ENCODE measurements at places on chromosomes 2 and 18.

- H3K4me1 ChIP-seq, result no peaks in the 10 kb centered on the region
- H3K4me3 ChIP-seq, result no peak overlapping the region
- DNase-seq, result no peak
- no peaks in the 10 kb centered on the region for H3K27me3 ChIP-seq
- no peak overlapping the region for H3K27ac ChIP-seq
Measured at GRCh38 chr2:110946902-110947301, 173.8 kb upstream of the BCL2L11 start.

DNA sequence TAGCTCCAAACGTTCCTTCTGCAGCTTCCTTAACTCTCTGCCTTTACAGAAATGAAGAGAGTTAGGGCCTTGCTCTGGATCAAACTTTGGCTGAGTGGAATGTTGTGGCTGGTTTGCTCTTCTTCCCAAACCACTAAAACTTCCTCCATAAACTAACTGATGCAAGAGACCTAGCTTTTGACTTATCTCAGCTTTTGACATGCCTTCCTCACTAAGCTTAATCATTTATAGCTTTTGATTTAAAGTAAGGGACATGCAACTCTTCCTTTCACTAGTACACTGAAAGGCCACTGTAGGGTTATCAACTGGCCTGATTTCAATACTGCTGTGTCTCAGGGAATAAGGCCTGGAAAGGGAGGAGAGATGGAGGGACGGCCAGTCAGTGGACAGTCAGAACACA lies 8.3 kb downstream of the PXDN start:
- H3K27ac ChIP-seq, result no peak overlapping the region
- no peaks in the 10 kb centered on the region for H3K27me3 ChIP-seq

GRCh38 chr2:119485336-119486110 lies 38.8 kb downstream of the SCTR start:
- no peaks in the 10 kb centered on the region for H3K27me3 ChIP-seq
- DNase-seq, result peak; percentile 74
- no peak overlapping the region for H3K27ac ChIP-seq
- H3K36me3 ChIP-seq, result no peaks in the 10 kb centered on the region

DNA sequence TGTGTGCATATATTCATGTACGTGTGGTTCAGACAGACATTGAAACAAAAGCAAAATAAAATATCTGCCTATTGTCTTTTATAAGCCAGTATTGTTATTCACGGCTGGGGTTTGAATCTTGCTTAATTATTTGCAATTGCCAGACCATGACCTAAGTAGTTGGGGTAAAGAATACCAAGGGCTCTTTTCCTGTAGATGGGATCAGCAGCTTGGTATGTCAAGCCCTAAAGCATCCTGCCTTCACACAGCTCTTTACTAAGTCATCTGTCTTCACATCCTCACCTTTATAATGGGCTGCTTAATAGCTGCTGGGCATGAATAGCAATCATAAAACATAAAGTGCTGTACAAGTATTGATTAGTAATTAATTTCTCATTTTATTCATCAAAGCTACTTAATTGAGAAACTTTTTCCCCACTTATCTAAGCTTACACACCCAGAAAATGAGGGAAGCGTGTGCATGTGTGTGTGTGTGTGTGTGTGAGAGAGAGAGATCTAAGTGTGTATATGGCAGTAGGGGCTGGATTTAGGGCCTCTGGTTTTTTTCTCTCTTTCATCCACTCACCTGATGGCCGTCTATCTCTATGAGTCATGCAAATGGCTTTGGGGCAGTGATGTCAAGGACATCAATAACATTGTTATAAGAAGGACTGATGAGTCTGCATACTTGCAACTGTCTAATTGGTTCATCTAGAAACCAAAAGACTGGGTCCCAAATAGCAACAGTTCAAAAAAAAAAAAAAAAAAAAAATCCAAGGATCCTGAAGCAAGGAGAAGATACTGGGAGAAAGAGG lies 244.1 kb upstream of the TNP1 start:
- H3K27me3 ChIP-seq, result no peaks in the 10 kb centered on the region
- H3K4me3 ChIP-seq, result no peak overlapping the region
- H3K4me1 ChIP-seq, result no peaks in the 10 kb centered on the region

DNA sequence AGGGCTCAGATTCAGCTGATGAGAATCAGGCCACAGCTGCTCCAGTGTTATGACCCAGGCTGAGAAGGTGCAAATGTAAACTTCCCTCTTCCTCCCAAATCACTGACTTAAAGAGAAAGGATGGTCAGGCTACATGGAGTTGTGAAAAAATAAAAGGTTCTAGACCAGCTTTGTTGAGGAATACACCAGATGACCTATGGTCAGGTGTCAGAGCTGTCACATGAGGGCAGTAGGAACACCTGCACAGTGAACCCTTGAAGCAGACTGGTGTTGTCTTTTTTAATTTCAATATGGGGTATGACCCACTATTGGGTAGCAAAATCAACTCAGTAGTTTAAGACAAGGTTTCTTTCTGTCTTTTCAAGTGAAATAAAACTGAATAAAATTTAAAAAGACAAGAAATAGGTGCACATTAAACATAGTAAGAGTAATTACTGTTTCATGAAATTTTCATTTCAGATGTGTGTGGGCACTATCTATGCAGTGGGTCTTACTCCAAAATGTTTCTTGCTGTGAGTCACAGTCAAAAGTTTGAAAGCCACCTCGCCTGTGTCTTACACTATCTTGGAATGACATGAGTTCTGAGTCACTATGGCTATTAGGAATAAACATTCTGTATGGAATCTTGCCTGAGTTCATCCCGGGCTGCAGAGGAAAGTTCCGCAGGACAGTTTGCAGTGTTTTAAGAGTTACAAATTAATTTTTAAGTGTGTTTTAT lies 83.6 kb downstream of the ACVR1 start:
- no peaks in the 10 kb centered on the region for H3K27me3 ChIP-seq
- no peaks in the 10 kb centered on the region for H3K36me3 ChIP-seq
- no peak overlapping the region for H3K4me3 ChIP-seq
- H3K27ac ChIP-seq, result no peak overlapping the region

GRCh38 chr2:168515502-168515901 lies 59.4 kb downstream of the CERS6 start:
- no peaks in the 10 kb centered on the region for H3K36me3 ChIP-seq
- H3K27ac ChIP-seq, result peak overlapping the region; percentile 18
- no peak overlapping the region for H3K4me3 ChIP-seq
- peaks cover 32% of the 10 kb centered on the region for H3K4me1 ChIP-seq

DNA sequence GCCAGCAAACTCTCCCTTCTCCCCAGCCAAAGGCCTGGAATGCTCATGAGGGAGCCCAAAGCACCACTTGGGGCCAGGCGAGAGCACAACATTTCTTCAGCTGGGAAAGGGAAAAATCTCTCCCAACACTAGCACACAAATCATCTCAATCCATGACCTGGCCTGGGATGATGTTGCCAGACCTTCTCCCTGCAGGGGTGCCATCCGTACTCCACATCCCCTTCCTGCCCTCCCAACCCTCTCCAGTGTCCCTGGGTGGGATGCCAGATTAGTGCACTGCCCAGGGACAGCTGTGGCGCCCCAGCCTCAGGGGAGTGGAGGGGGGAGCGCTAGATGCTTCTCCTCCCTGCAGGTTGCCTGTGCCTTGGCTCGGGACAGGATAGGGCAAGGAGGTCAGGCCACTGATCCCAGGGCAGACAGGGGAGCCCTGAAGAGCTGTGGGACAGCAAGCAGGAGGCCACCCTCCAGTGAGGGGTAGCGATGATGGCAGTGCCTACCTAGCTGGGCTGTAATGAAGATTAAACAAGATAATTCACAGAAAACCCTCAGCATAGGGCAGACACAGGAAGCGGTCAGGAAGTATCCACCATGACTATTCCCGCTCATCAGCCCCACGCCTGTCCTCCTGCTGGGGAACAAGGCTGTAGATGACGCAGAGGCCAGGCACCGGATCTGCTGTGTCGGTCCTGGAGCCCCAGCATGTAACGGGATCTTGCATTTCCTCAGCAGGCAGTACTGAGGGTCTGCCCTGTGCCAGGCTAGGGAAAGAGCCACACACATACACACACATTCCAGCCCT lies 31.1 kb downstream of the SERTAD2 start:
- DNase-seq, result peak; percentile 57
- no peak overlapping the region for H3K4me3 ChIP-seq
- no peaks in the 10 kb centered on the region for H3K36me3 ChIP-seq
- peaks cover 20% of the 10 kb centered on the region for H3K4me1 ChIP-seq

DNA sequence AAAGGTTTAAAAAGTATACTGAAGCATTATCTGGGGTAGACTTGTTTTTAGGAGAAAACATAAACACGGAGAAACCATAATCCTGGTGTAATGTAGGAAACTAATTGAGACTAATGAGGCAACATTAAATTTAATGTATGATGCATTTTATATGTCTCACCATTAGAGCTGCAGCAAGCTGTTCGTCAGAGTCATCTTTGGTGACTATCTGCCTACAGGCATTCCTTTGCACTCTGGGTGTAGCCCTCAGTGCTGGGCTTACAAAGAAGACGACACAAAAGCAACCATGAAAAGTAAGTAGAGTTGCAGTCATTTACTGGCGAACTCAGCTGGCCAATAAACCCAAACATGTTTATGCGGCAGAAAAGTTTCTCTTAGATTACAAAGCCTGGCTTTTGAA lies 415.3 kb upstream of the ZEB2 start:
- no peak overlapping the region for H3K4me3 ChIP-seq
- H3K4me1 ChIP-seq, result peaks cover 18% of the 10 kb centered on the region
- H3K36me3 ChIP-seq, result no peaks in the 10 kb centered on the region
- H3K27me3 ChIP-seq, result no peaks in the 10 kb centered on the region

DNA sequence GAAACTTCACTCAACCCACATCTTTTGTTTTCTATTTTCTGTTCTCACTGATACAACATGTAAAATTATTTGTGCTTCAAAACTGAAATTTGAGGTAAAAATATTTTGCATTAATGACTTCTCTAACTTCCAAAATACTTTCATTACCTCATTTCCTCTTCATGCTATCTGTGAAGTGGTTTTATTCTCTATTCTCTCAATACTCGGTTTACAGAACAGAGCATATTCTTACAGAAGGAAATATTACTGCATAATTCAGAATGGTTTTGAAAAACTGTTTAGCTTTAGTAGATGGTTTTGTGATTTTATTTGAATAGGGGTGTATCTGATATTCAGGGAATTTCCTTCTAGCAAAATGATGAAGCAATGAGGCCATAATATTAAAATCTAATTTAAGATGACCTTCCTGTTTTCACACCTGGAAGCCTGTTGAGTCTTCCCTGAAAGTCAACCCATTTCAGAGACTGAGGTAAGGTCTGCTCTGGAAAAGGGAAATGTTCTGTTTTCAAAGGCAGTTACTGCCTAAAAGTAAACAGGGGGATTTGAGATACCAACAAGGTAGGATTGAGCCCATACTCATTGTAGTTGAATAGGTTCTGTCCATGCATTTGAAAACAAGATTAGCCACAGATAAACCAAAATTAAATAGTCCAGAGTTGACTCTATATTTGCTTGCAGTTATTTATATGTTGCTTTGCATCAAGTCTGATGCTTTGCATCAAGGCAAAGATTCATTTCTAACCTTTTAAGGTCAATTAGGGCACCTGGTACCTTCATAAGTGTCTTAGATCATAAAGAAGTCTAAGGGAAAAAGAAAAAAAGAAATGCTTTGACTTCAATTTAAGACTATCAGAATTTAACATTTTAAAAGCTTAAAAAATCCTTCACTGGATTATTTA lies 50.8 kb upstream of the PEX13 start:
- H3K36me3 ChIP-seq, result no peaks in the 10 kb centered on the region
- no peak for DNase-seq
- no peak overlapping the region for H3K27ac ChIP-seq
- H3K4me1 ChIP-seq, result no peaks in the 10 kb centered on the region
- no peaks in the 10 kb centered on the region for H3K27me3 ChIP-seq

GRCh38 chr2:155846259-155846658 lies 486.3 kb downstream of the NR4A2 start:
- no peaks in the 10 kb centered on the region for H3K4me1 ChIP-seq
- no peak overlapping the region for H3K27ac ChIP-seq
- no peak overlapping the region for H3K4me3 ChIP-seq
- no peak for DNase-seq
- no peaks in the 10 kb centered on the region for H3K27me3 ChIP-seq

- DNase-seq, result no peak
- H3K27ac ChIP-seq, result no peak overlapping the region
- no peaks in the 10 kb centered on the region for H3K27me3 ChIP-seq
- no peaks in the 10 kb centered on the region for H3K4me1 ChIP-seq
- no peak overlapping the region for H3K4me3 ChIP-seq
Measured at GRCh38 chr2:19711470-19712372, 190.1 kb downstream of the TTC32 start.

DNA sequence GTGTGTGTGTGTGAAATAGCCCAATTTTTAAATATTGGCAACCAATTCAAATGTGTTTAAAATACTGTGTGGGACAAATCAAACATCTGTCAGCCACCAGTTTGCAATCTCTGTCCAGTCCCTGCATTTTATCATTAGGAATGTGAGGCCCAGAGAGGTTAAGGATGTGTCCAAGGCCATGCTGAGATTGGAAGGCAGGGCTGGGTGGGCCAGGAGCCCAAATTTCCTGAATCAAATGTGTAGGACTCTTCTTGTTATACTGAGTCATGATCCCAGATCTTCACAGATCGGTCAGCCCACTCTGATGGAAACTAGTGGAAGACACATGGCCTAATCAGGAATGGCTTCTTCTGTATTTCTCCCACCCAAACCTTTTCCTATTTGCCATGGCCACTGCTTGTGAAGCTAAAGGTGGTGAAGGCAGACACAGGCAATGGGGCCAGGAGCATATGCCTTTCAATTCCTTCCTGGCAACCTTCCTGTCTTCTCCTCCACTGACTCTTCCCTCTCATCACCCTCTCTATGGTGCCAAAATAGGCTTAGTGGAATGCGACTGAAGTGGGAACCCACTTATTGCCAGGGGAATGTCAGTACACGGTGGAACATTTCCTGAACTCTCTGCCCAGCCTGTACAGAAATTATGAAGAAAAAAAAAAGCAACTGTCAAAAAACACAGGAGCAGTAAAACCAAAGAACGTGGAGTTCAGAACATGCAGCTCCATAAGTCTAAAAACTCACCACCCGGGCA lies 35.5 kb downstream of the ZEB2 start:
- no peaks in the 10 kb centered on the region for H3K36me3 ChIP-seq
- no peak overlapping the region for H3K27ac ChIP-seq
- H3K27me3 ChIP-seq, result no peaks in the 10 kb centered on the region

- DNase-seq, result no peak
- no peak overlapping the region for H3K4me3 ChIP-seq
- H3K4me1 ChIP-seq, result no peaks in the 10 kb centered on the region
Measured at GRCh38 chr2:110800611-110801402, 68.4 kb downstream of the ACOXL start.

DNA sequence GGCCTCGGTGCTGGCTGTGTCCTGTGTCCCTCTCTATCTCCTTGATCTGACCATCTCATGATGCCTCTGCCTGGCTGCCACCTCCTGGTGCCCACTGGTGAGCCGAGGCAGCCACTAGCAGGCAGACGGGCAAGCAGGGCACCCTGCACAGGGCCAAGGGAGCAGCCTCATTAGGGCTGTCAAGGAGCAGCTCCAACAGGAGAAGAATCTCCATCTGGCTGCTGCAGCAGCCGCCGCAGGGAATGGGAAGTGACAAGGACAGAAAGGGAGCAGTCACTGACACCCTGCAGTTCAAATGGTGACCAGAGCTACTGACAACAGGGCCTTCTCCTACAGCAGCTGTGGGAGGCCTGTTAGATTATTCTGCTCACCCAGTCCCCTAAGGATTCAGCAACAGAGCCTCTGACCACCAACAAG lies 32.6 kb downstream of the ALPK2 start:
- no peaks in the 10 kb centered on the region for H3K36me3 ChIP-seq
- no peak overlapping the region for H3K4me3 ChIP-seq
- H3K27ac ChIP-seq, result no peak overlapping the region
- no peaks in the 10 kb centered on the region for H3K27me3 ChIP-seq
- H3K4me1 ChIP-seq, result no peaks in the 10 kb centered on the region
- DNase-seq, result no peak

All from adrenal gland (tissue), 19 donors.